Activated gamma-delta T cell treated with Interleukin-2 at 50 U/mL for 16 hours (primary cell): ENCODE measurements at places on chromosomes 7 and 10.

- DNase-seq, result no peak
Observed at GRCh38 chr10:101896225-101896877, 52.8 kb upstream of the KCNIP2 start.

GRCh38 chr10:17161775-17162174 lies 32.2 kb upstream of the CUBN start:
- no peak for DNase-seq

DNA sequence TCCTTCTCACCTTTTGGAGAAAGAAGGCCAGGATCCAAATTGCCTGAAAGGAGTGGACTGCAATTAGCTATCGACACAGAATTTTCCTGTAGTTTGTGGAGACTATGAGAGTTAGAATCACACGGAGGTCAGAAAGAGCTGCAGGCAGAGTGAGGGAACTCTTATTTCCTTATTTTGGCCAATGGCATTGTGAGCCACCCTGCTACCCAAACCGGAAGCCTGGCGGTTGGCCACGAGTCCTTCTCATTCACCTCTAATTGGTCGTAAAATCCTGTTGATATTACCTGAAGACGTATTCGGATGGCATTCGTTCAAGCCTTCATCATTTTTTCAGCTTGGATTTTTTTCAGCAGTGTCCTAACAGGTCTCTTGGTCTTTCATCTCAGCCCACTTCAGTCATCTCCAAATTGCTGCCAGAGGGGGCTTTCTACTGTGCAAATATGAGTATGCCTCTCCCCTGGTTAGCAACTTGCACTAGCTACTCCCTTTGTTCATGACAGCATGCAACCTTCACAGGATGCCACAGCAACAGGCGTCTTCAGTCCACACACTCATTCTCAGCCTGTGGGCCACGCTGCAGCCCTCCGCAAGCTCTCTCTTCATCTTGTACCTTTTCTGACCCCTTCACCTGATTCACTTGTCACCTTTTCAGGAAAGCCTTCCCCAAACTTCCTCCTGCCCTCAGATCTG lies 66.9 kb downstream of the GATA3 start:
- DNase-seq, result no peak

- DNase-seq, result no peak
Observed at GRCh38 chr10:92413519-92413918, 122.6 kb downstream of the MARCHF5 start.

- DNase-seq, result no peak
Observed at GRCh38 chr7:513521-514166, 6.0 kb downstream of the PDGFA start.

DNA sequence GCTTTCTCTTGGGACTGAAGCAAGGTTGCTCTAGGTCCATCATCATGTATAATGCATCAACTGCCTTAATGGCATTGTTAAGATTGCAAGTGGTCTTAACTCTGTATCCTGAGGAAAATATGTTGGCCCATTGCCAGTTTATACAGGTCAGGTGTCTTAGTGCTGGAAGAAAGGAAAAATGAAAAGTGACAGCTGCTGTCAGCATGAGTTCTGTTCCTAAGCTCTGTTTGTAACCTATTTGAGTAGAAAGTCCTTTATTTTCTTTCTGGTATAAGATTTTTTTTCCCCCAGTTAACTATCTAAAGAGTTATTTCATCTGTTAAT lies 127.2 kb downstream of the SRI start:
- no peak for DNase-seq
